Foreskin melanocyte (primary cell): ENCODE measurements at places on chromosomes 12 and 14.

- no peak for DNase-seq
Observed at GRCh38 chr14:77505031-77505430, 6.4 kb upstream of the ISM2 start.

DNA sequence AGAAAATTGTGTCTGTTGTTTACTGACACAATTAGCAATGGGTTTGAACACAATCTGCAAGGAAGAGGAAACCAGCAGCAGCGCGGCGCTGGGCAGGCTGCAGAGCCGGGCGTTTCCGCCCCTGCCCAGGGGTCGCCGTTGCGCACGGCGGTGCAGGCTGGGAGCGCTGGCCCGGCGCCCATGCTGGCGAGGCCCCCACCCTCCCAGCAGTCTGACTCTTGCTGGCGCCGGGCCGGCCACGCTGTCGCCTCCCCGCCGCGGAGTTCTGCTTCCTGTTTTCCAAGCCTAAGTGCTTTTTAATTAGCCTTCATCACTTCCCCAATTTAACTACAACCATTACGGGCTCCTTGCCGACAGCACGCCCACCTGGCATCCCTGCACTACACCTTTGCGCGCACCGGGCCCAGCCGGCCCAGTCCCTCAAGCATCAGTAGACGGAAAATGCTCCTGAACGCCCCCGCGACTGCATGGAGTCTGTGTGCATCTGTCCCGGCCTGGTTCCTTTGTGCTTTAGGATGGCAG, 212.1 kb downstream of the GXYLT1 start:
- DNase-seq, result no peak

DNA sequence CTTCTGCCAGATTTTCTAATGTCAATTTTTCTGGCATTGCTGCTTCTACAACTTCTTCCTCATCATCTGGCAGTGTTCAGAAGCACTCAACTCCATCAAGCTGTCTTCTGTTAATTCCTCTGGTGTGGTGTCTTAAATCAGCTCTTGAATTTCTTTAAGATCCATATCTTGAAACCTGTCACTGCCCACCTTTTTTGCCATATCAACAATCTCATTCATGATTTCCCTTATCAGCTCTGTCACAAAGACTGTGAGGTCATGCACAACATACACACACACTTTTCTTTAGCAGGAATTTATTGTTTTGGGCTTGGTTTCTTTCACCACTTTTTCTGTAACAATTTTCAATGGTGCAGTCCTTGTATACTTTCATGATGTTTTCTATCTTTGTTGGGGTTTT, 7.2 kb downstream of the THAP2 start:
- no peak for DNase-seq

DNA sequence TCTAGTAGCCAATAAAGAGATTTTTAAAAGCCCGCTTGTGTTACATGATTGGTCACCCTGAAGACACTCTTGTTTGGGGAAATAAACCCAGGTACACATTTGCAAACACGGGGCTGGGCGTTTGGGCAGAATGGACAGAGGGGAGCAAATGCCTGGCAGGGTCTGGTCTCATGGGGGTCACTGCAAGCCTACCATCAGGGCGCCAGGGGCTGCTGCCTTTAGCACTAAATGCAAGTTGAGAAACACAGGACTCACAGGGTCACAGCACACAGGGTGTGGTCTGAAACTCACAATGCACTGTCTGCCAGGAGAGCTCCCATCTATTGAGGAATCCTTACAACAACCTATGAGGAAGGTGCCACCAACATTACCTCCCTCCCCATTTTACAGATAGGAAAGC, 62.6 kb downstream of the CHGA start:
- DNase-seq, result no peak

DNA sequence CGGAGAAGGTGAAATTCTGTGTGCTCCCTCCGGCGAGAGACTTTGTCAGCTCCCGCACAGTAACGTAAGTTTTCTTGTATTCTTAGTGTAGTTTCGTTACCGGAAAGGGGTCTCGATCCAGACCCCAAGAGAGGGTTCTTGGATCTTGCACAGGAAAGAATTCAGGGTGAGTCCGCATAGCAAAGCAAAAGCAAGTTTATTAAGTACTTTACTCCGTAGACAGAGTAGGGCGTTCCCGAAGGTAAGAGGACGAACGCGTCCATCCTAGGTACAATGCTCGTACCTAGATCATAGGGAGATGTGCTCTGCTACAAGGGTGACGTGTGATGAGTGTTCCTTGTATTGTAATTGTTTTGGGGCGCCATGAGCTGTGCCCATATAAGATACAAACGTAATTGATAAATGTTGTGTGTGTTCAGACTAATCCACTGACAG, 293 bp downstream of the IFI27L1 start:
- DNase-seq, result no peak

GRCh38 chr14:92792885-92793284, 1.2 kb upstream of the GOLGA5 start:
- DNase-seq, result no peak

GRCh38 chr12:123559468-123559867, 24.9 kb upstream of the TMED2 start:
- no peak for DNase-seq

GRCh38 chr14:91417983-91418386, 365 bp upstream of the CCDC88C start:
- no peak for DNase-seq

GRCh38 chr12:113191227-113191626, 5.7 kb downstream of the RITA1 start:
- DNase-seq, result no peak

DNA sequence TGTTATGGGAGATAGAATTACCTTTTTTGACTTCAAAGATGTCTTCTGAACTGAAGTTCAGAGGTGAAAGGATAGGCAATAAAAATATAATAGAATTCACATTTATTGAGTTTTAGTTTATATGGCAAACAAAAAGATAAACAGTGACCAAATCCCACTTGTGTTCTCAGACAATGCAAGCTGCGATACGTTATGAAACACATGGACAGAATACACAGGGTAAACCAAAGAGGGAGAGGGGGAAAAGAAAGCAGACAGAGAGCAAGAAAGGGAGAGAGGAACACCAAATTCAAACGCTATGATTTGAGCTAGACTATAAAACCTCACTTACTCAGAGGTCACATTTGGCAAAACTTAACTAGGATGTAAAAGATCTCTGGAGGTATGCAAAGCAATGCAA, 238.2 kb upstream of the FLRT2 start:
- no peak for DNase-seq
